ENCODE measurements at places on chromosomes 13 and 19. TPM values are rescaled to one million over a fixed set of nuclear protein-coding genes. Genes with fewer than 3 reads are reported as not detected.

GRCh38 chr19:16232127-16232526, 34.4 kb downstream of the AP1M1 start:
- DNase-seq, result no peak

GRCh38 chr13:46008631-46009030, 43.9 kb downstream of the ZC3H13 start:
- no peak for DNase-seq

GRCh38 chr19:41377977-41378709, 1.8 kb downstream of the TMEM91 start:
- peak; percentile 46 for DNase-seq

DNA sequence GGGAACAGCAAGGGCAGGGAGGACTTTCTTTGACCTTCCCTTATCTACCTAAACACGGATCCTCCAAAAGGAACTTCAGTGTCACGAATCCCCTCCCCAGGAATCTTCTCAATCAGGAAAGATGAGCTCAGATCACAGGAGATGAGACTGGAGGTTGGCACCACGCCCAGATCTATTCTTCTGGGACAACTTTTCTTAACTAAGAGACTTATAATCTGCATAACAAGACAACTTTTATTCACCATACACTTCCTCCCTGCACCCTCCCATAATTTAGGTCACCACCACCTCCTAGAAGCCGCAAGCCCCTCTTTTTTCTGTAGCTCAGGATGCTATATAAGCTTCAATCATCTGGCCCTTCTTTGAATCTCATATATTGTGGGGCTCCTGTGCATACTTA, 19.2 kb upstream of the AKT2 start:
- no peak for DNase-seq

GRCh38 chr19:30020189-30020588, 78.2 kb downstream of the URI1 start:
- no peak for DNase-seq

GRCh38 chr13:44711706-44712105, 135.6 kb upstream of the TSC22D1 start:
- no peak for DNase-seq

GRCh38 chr13:44662515-44662914, 86.4 kb upstream of the TSC22D1 start:
- DNase-seq, result no peak

DNA sequence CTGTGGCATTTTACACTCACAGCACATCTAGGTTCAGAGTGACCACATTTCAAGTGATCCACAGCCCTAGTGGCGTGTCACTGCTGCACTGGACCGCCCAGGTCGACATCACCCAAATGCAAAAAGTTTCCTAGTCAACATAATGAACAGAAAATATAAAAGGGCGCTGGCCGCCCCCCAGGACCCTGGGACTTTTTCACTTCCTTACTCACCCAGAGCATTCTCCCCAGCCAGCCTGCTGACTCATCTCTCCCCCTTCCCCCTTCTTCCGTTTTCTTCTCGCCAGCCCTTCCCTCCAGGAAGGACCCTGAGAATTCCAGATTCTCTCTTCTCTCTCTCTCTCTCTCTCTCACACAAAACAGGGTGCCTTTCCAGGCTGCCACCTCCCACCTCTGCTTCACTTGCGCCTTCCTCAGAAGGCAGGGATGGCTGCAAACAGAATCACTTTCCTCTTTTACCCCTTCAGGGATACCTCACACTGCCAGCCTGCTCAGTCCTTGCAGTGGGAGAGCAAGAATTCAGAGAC, 21.0 kb upstream of the GRWD1 start:
- DNase-seq, result no peak

DNA sequence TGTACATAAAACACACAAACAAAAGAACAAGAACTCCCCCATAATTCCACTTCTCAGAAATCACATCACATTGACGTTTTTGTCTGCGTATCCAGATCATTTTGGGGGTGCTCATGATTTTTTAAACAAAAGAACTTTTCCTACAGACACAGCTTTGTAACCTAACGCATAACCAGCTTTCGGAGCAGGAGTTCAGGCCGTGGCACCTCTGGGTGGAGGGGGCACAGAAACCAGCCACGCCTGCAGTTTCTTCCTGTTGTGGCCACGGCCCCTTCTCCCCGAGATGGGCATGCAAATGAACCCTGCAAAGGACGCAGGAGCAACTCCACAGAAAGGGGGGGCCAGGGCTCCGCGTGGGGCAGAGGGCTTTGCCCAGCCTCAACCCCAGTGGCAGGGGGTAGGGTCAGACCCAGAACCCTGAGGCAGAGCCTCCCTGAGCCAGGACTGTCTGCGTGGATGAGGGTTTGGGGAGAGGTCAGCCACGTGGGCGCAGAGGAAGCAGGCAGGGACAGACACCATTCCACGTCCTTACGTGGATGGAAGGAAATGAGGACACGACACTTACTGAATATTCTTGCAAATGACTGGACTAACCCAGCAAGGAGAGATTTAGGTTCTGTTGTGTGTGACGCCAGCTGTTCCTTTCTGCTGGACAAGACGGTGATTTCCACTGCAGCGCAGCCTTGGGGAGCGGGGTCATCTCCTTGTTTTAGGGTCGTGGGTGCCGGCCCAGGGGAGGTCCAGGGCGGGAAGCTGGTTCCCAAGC, 64.4 kb downstream of the RASA3 start:
- no peak for DNase-seq

GRCh38 chr13:59856281-59856810, 307.4 kb downstream of the DIAPH3 start:
- no peak for DNase-seq

DNA sequence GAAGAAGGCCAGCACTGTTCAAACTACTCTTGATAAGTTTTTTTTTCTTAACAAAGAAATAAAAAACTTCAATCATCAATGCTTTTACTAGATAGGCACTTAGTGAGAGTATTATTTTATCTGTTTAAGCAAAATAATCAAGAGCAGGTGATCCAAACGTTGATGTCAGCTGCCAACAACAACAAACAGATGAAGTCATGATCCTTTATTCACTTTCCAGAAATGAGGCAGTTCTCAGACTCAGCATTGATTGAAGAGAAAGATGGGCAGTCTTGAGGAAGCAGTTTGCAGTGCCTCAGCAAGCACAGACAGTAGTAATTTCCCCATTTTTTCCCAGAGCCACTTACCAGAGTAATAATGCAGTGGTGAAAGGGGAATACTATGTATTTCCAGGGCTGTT, 38.4 kb upstream of the CSNK1A1L start:
- no peak for DNase-seq

- DNase-seq, result no peak
These were observed 76.0 kb downstream of the CAB39L start for GRCh38 chr13:49367640-49368422.

DNA sequence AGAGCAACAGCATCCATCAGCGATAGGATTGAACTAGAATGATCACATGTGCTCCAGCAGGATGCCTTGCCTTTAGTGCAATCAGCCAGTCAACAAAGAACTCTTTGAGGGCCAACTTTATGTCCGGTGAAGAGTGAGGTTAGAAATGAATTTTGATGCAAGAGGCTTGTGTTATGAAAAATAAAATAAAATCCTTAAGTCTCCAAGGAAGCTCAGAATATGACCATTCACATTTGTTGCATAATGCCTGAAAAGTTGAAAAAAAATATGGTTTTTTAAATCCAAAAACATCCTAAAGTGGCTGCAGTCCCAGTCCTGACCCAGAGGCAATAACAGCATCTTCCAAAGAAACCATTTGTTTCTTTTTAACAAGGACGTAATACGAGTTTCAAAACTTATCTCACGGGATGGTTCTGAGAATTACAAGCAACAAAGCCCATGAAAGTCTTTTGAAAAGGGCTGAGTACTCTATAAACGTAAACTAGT, 61.3 kb downstream of the DCLK1 start:
- DNase-seq, result no peak

DNA sequence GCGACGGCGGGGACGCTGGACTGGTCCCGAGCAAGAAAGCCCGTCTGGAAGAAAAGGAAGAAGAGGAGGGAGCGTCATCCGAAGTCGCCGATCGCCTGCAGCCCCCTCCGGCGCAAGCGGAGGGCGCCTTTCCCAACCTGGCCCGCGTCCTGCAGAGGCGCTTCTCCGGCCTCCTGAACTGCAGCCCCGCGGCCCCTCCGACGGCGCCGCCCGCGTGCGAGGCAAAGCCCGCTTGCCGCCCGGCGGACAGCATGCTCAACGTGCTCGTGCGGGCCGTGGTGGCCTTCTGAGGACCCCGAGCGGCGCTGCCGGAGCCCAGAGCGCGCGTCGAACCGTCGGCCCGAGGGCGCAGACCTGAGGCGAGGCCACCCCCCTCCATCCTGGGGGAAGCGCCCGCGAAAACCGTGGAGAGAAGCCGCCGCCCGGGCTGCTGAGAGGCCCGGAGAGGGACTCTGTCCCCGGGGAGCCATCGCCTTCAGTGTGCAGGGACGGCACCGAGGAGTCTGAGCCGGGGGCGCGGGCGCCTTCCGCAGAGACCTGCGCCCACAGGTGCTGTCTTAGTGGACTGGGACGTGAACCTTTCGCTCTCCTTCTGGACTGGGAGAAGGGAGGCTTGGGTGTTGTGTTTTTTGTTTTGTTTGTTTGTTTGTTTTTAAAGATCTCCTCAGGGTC, 3.5 kb downstream of the IER2 start:
- DNase-seq, result peak; percentile 49

GRCh38 chr13:49855930-49856329, 63.4 kb upstream of the KPNA3 start:
- DNase-seq, result no peak

GRCh38 chr13:100608906-100609305, 20.3 kb upstream of the GGACT start:
- no peak for DNase-seq

DNA sequence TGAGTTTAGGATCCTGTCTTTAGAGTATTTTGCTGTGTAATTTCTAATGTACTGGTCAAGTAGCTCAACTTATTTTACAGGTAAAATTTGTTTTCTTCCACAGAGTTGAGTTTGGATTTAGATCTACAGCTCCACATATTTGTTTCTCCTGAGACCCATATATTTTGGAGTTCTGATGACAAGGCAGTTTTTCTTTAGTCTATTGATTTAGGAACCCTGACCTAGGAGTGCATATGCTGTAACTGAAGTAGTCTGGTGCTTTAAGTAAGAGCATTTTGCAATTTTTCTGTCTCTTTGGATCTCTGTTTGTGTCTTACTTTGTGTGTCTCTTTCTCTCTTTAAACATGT, 19.5 kb upstream of the SPRY2 start:
- no peak for DNase-seq

GRCh38 chr13:48018637-48019036, 17.6 kb upstream of the SUCLA2 start:
- DNase-seq, result no peak

DNA sequence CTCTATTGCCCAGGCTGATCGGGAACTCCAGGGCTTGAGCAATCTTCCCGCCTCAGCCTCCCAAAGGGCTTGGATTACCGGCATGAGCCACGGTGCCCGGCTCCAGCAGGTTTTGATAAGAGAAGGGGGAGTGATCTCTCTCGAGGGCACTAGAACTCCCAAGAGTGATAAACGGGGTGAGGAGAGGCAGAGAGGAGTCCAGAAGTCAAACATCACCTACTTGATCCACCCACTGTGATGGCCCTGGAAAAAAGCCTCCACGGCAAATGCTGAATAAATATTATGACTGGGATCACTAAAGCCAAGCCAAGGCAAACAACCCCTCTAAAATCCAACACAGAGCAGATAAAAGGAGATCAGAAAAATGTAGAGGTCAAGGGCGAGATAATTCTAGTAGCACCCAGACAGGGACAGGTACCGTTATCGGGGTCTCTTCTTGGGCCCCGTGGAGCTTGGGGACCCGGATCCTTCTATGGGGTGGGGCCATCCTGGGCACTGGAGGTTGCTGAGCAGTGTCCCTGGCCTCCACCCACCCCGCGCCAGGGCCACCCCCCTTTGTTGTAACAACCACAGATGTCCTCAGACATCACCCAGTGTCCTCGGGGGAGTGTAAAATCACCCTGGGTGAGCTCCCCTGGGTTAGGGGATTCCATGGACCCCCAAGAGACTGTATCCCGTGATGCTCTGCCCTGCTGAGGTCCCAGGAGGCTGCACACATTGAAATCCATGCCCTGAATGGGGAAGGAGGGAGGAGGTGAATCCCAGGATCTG, 3.7 kb upstream of the CREB3L3 start:
- no peak for DNase-seq

DNA sequence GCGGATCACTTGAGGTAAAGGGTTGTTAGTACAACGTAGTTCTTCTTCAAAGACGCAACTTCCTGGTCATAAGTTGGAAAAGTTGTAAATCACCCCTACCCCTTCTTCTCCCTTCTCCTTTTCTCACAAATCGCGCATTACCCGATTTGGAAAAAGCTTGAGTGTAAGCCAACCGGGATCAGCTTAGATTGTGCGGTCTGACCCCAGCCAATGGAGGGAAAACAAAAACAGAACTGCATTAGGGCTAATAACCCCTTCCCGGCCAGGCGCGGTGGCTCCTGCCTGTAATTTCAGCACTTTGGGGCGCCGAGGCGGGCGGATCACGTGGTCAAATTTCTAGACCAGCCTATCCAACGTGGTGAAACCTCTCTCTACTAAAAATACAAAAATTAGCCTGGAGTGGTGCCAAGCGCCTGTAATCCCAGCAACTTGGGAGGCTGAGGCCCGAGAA, 806 bp downstream of the ZNF90 start:
- DNase-seq, result peak; percentile 25

DNA sequence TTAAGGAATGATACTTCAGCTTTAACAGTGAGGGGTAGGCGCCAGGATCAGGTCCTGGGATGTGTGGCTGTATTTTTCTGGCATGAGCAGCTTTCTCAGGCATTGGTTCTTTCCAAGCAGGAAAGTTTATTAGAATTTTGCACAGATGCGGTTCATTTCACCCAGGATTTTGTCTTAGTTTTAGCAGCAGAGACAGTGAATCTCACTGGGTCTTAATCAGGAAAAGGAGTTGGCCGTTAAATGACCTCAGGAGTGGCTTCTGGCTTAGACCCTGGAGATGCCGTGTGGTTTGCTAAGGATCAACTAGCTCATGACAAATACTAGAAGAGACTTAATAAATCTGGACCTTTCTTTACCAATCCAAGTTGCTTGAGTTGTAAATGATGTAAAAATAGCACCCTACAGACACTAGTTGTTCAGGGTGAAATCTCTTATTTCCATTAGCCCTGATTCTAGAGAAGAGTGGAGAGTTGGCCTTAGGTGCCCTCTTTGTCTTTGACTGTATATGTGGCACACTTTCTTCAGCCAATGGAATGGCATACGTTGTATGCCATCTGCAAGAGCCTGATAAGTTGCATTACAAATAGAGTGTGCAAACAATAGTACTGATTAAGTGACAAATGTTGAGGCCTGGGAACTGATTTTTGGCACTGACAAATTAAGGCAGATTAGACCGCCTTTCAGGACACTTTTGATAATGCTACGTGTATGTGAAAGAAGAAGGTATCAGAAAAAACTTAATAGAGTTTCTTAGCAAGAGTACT, 34.0 kb downstream of the LRCH1 start:
- DNase-seq, result no peak

DNA sequence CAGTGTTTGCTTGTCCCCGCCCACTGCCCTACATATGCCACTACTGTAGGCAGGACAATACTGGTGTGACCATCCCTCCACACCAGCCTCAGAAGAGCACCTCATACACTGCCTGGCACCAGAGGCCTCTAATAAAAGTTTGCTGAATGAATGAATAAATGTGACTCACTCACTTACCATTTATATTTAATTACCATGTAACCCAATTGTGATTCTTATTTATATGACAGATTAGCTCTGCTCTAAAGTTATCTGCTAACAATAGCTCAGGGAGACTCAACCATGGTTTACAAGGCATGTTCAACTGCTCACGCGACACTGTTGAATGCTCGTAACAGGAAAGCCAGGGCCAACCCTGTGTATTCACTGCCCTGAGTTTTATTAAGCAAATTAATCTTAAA, 66.0 kb upstream of the DOCK9 start:
- DNase-seq, result no peak

The SLC6A16 gene
- total RNA-seq, result 4.0 TPM

The ZNF441 gene
- 0.05 TPM for total RNA-seq

The TPTE2 gene
- total RNA-seq, result not detected

The TSEN34 gene
- 27.8 TPM for total RNA-seq

The ETV2 gene
- 1,894 TPM for total RNA-seq
